ENCODE measurements at places on chromosomes 4 and X.

DNA sequence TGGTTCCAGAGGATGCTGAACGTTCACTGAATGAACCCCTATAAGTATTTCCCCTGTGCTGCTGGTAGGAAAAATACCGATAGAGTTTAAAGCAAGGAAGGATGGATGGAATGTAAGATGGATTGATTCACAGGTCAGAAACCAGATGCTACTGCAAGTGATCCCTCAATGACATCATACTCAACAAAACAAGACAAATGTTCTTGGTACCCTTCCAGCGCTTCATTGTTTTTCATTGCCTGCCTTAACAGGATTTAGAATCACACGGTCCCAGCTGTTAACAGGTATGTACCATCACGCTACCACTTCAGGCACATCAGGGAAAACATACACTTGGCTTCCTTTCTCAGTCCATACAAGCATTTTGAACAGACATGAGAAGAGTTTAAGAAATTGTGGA is 118.1 kb upstream of the TLR3 start:
- DNase-seq: no peak

DNA sequence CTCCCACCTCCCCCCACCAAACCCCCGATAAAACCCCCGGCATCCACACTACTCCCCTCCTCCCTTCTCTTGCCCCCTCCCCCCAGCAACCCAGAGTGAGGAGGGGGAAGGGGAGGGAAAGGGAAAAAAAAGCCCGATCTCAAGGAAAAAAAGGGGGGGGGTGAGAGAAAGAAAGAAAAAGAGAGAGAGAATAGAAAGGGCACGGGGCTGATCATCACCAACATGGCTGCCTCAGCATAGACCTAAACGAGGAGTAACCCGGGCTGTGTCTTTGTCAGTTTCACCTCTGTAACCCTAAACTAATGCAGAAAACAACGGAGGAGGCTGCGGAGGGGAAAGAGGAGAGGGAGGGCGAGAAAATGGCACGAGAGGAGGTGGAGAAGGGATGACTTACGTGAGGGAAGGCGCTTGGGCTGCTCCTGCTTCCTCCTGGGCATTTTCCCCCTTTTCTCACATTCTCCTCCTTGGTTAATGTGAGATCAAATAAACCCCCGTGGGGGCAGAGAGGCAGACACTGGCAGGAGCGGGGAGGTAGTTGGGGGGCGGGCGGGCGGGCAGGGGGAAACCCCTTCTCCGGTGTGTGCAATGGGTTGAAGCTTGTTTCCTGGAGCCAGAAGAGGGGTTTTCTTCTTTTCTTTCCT is 532 bp downstream of the ZNF827 start:
- DNase-seq: peak; percentile 13

DNA sequence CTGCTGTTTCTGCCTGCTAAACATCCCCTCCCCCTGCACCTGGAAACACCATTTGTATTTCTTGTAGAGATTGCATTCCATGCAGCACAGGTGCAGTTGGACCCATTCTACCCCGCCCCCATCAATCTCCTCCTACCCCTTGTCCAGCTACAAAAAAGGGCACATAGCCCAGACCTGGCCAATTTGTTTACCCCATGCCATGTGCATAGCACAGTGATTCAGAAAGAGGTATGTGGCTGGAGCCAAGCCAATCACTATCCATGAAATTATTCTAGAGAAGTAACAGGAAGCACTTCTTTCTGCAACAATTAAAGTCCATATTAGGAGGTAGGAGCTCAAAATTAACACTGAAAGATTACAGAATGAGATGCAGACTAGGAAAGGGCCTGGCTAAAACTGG is 20.2 kb upstream of the TMEM184C start:
- no peak for DNase-seq

GRCh38 chr4:184441461-184442313 is 32.7 kb downstream of the IRF2 start:
- no peak for DNase-seq

DNA sequence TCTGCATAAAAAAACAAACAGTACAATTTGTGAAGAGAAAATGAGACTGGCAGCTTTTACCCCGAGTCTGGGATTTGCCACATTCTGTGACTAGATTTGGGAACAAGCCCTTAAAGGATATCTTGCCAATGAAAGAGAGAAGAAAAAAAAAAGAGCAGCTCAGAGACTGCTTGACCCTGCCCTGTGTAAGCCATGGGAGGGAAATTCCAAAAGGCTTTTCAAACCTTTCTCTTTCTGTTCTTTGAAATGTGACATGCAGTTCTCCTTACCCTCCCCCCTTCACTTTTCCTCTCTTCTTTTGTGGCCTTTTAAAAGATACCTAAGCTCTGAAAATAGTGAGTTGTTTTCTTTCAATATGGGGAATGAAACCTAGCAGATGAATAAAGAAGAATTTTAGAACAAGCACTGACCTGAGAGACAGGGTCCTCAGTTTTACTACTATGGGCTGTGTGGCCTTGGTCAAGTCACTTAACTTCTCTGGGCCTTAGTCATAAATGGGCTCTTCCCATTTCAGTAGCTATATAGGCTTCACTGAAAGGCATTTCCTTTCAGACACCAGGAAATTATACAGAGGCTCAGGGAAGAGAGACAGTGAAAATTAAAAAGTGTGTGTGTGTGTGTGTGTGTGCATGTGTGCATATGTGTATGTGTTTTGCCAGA is 5.1 kb downstream of the CCDC160 start:
- no peak for DNase-seq

GRCh38 chr4:16250661-16251365 is 24.5 kb upstream of the TAPT1 start:
- no peak for DNase-seq

GRCh38 chr4:110793381-110793801 is 170.5 kb upstream of the PITX2 start:
- no peak for DNase-seq

DNA sequence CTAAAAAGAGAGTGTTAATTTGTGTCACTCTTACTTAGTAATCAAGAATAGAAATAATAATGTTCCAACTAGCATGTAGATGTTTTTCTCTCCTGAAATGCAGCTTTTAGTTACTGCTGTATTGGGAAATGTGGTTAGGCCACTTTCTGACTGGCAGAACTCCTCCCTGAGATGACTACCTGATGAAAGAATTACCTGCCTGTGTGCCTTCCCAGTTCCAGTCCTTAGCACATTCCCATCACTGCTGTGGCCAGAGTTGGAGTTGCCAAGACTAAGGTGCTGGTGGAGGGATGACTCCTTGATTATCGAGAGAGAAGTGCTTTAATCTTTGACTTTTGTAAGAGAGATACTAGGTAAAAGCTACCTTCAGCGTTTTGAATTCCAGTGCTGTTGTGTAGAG is 9.5 kb downstream of the GAB1 start:
- DNase-seq: no peak

DNA sequence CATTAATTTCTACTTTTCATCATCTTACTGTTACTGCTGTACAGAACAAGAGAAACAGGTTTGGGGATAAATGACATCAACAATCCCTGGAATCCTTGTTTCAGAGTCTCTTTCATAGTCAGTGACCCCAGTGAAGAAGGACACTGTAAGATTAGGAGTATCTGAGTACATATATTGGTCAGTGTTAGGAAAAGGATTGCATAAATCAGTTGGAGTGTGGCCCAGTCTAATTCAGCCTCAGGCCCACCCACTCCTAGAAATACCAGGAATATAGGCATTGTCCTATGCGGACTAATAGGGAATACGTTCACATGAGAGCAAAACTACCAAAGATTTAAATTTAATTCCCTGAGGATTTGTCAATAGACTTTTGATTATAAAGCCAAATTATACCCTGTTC is 237.8 kb downstream of the LDB2 start:
- no peak for DNase-seq

GRCh38 chrX:129726307-129727111 is 12.3 kb upstream of the XPNPEP2 start:
- DNase-seq: no peak

- DNase-seq: no peak
Observed at GRCh38 chr4:53706422-53707032, 115.2 kb upstream of the LNX1 start.

GRCh38 chr4:87505862-87506261 is 23.3 kb downstream of the SPARCL1 start:
- DNase-seq: no peak

DNA sequence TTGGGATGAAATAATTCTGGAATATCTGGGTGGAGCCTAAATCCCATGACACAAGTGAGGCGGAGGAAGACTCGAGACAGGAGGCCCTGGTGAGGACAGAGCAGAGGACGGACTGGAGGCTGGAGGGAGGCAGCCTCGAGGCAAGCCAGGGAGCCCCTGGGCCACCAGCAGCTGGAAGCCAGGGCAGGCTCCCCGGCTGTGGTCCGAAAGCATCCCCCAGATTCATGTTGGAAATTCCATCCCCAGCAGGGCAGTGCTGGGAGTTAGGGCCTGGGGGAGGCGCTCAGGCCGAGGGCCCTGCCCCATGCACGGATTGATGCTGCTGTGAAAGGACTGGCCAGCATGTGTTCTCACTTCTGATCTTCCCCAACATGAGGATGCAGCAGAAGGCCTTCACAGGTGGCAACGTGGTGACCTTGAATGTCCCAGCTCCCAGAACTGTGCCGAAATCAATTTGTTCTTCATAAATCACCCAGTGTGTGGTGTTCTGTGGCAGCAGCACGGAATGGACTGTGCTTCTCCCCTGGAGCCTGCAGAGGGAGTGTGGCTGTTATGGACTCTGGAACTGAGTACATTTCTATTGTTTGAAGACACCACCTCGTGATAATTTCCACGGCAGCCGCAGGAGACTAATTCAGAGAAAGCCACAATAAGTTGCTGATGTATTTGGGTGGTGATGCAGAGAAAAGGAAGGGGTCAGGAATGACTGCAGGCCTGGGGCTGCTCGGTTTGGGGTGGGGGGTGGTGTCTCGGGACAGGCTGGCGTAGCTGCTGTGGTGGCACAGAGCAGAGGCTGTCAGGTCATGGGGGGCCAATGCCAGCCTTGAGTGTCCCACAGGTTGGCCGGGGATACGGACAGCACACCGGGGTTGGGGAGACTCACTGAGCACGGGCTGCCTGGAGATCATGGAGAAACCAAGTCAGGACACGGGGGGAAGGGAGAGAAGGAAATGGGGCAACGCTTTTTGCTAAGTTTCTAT is 56.9 kb downstream of the PCGF3 start:
- DNase-seq: no peak

DNA sequence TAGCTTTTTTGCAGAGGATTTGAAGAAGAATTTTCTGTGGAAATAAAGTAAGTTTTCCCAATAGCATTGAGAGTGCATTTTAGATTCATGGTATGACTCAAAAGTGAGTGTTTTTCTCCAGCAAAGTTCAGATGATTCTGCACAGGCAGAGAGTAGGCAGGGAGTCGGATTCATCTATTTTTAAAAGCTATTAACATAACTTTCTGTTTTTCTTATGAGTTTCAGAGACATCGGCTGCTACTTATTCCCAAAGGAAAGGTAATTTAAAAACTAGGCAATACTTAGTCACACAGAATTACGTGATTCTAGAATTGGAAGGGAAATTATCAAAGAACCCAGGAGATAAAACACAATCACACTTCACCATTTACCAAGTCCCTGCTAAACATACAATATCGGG is 4.4 kb downstream of the CCDC110 start:
- no peak for DNase-seq

- no peak for DNase-seq
Observed at GRCh38 chr4:86633854-86634253, 39.7 kb downstream of the PTPN13 start.

GRCh38 chrX:148120999-148121623 is 140.0 kb downstream of the FMR1NB start:
- no peak for DNase-seq

GRCh38 chrX:47313056-47313455 is 57.3 kb upstream of the ZNF157 start:
- no peak for DNase-seq

DNA sequence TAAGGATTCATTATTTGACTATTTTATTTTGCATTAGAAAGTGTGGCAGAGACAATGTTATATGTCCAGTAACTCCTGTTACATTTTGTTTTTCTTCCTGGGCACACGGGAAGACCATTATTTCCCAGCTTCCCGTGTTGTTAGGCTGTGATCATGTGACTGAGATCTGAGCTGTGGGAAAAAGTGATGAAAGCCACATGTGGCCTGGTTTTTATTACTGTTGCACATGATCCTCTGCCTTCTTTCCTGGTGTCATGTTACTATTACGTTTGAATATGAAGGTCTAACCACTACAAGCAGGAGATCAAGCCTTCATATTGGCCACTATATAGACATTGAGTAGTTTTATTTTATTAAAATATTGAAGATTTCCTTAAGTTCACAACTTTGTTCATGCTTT is 28.2 kb upstream of the MID1 start:
- DNase-seq: no peak

DNA sequence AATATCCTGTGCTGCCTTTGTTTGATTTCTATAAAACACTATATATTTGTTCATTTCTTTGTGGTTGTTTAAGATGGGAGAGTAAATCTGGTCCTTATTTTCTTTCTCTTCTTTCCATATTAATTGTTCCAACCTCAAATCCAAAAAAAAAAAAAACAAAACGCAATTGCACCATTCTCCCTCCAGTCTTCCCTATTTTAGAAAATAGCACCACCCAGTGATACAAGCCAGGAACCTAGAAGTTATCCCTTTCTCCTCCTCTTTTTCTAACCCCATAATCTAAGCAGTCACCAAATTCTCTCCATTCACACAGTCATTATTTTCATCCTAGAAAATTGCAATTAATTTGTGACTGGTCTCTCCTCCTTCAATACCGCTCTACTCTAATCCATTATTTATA is 107.8 kb downstream of the GABRA3 start:
- no peak for DNase-seq

DNA sequence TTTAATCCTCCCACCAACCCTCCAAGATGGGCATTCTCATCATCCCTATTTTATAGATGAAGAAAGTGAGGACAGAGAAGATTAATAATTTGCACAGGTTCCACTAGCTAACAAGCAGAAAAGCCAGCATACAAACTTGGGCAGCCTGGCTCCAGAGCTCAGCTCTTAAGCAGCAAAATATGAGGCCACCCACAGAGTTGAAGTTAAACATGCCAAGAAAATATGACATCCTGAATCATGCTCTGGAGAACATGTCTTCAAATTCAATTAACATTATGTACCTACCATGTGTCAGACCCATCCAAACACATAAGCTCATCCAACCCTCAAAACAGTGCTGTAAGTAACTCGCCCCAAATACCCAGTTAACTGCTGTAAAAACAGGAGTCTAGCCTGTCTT is 33.9 kb downstream of the USP46 start:
- DNase-seq: no peak

DNA sequence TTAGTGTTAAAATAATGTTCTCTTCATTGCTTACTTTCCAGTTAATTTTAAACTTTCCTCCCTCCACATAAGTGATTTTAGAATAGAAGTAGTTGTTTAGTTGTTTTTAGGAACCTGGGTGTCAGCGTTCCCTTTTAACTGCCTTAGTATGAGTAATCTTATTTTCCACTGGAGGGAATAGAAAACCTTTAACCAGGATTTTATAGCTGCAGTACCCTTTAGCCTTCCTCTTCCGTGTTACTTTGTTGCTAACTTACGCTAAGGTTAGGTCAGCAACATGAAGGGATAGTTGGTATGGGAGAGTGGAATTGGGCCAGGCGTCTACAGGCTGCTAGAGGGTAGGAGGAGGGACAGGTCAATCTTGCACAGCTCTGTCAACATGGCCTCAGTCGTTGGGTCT is 31.5 kb downstream of the SMS start:
- no peak for DNase-seq

GRCh38 chr4:83107631-83108030 is 6.9 kb downstream of the PLAC8 start:
- DNase-seq: no peak

Data from stimulated activated CD8-positive, alpha-beta memory T cell treated with anti-CD3 and anti-CD28 coated beads, Interleukin-4, amount 100 ng/mL, for 1 hour (primary cell).